ENCODE measurements at places on chromosomes 6 and 20.
A peak's percentile ranks its signal among the peaks of the same experiment; 100 is the strongest.

- DNase-seq: peak; percentile 80
Measured at GRCh38 chr6:134347885-134348805, 30.2 kb upstream of the SGK1 start.

GRCh38 chr6:147738099-147738498, 229.6 kb downstream of the SAMD5 start:
- DNase-seq: no peak

DNA sequence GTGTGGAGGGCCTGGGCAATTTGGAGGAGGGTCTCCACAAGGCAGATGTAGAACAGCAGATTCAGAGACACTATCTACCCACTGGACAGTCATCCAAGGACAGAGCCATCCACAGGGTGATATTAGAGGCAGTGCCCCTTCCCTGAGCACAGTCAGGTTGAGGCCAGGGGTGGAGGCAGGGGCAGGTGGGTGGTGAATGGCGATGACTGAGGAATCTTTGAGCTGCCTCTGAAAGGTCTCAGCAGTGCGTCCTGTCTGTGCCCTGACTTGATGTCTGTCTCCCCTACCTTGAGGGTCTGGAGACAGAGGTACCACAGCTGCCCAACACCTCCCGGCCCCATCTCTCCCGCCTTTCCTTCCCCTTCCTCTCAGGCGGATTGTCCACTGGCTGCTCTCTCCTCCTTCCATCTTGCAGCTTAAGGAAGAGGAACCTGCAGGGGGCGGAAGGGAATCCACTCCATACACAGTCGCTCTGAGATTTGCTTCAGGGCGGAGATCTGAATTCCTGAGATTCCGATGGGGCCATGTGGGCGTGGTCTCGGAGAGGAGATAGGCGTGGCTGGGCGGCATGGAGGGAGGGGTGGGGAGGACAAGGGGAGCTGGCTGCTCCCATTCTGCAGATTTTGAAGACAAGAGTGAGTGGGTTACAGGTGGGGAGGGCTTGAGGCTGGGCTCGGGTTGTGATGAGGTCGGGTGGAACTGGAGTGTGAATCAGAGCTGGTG, 1.7 kb downstream of the MUCL3 start:
- peak; percentile 65 for DNase-seq

GRCh38 chr6:135257631-135258405, 76.7 kb downstream of the MYB start:
- no peak for DNase-seq

DNA sequence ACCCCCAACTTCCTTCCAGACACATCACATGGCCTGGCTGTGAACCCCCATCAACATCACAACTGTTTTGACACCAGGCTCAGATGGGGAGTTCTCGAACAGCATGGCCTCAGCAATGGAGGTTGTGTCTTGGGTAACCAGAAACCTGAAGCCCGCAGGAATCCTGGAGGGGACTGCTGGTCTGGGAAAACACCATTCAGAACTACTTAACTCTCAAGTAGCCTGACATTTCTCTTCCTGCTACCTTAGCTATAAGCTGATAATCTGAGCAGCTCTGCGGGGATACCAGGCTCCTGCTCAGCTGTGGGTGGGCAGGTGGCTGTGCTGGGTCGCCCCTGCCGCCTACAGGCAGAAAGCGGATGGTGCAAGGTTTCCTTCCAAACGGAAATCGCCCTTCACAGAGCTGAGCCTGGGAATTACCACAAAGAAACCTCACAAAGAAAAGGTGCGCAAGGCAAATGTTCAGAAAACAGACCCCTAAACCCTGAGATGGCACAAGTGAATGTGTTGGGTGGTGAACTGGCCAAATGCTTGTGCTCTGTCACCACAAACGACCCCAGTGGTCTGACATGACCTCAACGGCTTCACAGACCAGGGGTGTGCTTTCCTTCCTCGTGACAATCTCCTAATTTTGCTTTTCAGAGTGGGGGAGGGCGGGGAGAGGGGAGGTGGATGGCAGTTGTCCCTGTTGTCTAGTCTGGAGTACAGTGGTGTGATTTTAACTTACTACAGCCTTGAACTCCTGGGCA, 29.5 kb downstream of the SNX5 start:
- DNase-seq: no peak

DNA sequence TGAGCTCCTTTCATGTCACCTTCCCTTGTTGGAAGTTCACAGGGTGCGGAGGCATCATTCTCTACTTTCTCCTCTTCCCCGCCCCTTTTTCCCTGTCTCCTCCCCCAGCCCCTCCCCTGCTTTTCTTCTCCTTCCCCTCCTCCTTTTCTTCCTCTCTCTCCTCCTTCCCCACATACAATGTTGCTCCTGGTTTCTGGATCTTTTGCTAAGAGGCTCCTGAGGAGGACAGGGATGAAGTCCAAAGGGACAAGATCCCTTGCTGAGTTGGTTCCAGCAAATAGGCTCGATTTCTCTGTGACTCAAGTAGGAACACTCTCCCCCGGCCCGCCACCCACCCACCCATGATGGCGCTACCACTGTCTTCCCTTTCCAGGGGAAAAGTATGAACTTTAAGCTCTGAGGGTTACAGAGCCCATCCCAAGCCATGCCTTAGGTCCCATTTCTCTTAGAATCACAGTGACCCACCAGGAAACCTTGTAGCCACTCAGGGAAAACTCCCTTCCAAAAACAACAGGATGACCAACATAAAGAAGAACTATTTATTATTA, 852 bp upstream of the TFEB start:
- DNase-seq: no peak

DNA sequence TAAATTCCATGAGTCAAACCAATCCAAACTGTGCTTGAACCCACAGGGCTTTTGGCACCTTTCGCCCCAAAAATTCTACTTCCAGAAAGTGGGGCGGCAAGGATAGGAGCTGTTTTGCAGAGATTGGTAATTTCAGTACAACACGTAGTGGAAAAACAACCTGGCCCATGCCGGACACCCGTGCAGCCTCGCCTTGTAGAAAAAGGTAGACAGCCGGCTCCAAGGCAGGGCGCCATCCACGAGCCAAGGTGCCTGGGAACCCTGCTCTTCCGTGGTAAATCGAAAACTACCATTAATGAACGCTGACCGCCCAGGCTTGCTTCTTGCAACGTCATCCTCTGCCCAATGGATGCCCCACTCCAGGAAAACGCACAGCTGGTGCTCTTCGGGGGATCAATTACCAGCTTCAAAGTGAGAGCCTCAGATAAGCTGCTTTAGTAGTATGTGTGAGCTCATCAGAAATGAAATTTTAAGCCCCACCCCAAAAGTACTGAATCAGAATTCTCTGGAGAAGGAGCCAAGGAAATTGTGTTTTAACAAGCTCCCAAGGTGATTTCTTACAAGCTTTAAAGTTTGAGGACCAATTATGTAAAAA, 1.8 kb downstream of the OOEP start:
- DNase-seq: no peak

DNA sequence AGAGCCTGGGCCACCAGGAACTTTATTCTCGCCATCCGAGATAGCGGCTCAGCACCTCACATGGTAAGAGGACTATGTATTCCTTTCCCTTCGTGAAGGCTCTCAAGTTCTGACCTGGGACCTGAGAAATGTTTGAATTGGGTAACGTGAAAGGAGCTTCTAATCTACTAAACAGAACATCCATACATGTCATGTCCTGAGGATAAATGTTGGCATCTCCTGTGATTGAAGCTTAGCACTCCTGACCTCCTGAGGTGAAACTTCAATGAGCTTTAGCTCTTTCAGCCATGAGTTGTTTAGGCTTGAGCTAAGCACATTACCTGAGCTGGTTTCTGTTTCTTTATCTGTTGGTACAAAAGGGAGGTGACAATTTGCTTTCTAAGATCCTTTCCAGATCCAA, 280.9 kb downstream of the PACRG start:
- DNase-seq: no peak

- no peak for DNase-seq
Measured at GRCh38 chr6:106799031-106799894, 169.9 kb downstream of the QRSL1 start.

DNA sequence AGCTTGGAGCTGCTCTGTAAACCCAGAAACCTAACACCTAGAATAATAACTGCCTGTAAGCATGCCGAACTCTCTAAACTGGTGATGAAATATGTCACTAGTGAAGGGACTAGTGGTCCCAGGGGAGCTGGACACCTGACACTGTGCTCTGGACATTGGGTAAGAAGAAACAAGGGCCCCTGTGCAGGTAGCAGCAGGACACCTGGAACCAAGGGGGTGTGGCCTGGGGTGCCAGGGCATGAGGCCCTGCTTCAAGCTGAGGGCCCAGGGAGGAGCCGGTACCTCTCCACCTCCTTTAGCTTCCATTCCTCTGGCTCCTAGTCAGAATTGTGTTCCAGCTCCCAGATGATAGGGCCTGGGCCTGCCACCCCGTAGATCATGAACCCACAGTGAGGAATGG, 263.2 kb downstream of the OGFRL1 start:
- DNase-seq: no peak

DNA sequence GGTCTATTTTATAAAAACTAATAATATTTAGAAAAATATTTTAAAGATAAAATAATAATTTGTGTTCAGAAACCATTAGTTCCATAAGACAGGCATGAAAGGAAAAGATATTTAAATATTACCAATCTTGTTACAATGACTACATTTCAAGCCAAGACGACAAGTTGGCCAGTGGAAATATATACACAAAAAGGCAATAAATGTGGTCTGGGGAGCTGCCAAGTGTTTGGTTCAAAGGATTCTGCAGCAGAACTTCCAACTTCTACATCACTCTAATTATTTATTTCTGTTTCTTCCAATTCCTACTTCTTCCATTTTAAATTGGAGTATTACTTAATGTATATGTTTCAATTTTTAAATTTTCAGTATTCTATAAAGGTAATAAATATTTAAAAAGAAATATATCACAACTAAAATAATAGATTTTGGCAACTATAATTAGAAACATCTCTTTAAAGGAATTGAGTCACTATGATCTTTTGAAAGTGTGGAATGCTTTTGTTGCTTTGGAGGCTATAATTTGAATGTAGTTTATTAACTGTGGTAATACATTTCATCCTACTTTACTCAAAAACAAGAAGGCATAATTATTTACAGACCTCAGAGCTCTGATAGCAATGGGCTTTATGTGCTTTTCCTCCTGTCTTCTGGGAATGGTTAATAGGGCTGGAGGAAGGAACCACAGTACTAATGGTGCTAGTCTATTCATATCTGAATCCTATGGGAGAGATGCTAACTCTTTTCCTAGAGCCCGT, 129.7 kb upstream of the FAM184A start:
- DNase-seq: no peak

GRCh38 chr20:23627501-23627900, 10.3 kb downstream of the CST3 start:
- DNase-seq: no peak

GRCh38 chr6:170403451-170403850, 96.9 kb downstream of the FAM120B start:
- no peak for DNase-seq

GRCh38 chr6:35948725-35949124, 27.8 kb upstream of the SRPK1 start:
- no peak for DNase-seq

GRCh38 chr6:159305159-159305558, 136.0 kb downstream of the FNDC1 start:
- DNase-seq: no peak

- no peak for DNase-seq
Measured at GRCh38 chr6:145214570-145214969, 520.8 kb downstream of the EPM2A start.

- DNase-seq: no peak
Measured at GRCh38 chr20:35216541-35216940, 9.9 kb upstream of the MMP24 start.

GRCh38 chr20:44138867-44139266, 48.1 kb downstream of the JPH2 start:
- DNase-seq: no peak

DNA sequence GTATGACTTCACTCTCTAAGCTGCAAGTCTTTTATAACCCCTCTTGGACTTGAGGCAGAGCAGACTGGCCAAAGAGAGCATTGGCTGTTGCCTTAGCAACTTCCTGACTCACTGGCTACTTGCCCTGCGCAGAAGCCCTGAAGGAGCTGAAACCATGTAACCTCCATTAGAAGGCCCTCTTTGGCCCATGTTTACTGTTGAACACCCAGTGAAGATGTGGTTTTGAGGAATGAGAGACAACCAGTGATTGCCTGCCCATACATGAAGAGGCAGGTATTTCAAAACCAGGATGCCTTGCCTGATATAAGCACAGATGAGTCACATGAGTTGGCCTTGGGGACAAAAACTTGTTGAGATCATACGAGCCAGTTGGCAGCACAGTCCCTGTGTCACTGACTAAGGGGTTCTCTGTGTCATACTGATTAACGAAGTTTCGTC, 182.5 kb downstream of the EDN1 start:
- peak; percentile 92 for DNase-seq

DNA sequence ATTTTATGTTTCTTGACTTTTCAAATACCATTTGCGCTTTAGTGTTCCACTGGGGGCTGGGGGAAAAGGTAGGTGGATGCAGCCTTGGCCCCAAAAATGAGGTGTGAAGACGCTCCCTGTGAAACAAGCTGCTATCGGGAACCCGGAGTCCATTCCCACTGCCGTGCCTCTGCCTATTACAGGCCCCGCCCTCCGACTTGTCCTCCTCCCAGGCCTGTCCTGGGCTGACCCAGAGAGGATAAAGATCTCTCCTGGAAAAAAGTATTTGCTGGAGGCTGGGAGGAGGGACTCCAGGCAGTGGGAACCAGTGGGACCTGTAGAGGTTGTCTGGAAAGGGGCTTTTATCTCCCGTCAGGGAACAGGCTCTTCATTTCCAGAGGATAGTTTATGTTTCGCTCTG, 215.0 kb downstream of the SLC24A3 start:
- DNase-seq: no peak

DNA sequence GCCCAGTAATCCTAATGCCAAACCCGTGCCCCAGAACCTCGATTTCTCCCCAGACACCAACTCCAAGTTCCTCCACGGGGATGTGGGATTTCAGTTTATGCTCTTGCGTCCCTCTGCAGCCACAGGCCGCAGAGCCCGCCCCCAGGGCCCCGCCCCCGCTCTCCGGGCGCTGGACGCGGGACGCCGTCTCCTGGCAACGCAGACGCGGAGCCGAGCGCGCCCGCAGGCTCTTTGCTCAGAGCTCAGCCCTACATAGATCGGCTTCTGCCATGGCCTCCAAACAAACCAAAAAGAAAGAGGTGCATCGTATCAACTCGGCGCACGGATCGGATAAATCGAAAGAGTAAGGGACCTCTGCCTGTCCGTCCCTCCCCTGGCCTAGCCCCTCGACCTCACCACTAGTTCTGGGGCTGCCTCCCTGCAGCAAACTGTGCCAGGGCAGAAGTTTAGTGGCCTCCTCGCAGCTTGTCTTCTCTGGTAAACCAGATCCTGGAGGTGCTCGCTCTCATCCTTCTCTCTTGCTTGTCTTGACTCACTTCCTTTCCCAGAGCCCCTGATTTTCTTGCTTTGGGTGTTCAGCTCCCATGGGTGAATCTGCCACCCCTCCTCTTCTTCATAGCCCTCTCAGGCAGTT, at the start of gene ADGB:
Gene ADGB (plus strand): TSS at position 201 of the 634 bp plus-strand sequence. CDS start 69 bp downstream, at position 270.
- no peak for DNase-seq

GRCh38 chr6:80457439-80457933, 351.0 kb downstream of the BCKDHB start:
- DNase-seq: peak; percentile 78

DNA sequence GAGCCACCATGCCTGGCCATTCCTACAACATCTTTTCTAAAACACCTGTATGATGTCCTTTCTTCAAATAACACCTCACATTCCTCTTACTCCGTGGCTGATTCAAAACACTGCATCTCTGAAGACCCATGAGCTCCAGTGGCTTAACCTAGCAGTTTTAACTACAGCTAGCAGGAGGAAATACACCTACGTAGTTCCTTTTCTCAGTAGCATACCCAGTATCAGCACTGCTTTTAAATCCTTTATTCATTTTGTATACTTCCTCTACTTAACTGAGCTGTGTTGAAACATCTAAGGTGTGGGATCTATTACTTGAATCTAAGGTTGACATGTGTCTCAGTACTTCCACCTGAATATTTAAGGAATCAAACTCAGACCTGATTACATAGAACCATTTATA, 113.6 kb upstream of the CCDC28A start:
- DNase-seq: no peak
